ENCODE measurements at places on chromosomes 7 and 10.

- DNase-seq: no peak
Measured at GRCh38 chr7:68256295-68256694, 1259.7 kb downstream of the TYW1 start.

DNA sequence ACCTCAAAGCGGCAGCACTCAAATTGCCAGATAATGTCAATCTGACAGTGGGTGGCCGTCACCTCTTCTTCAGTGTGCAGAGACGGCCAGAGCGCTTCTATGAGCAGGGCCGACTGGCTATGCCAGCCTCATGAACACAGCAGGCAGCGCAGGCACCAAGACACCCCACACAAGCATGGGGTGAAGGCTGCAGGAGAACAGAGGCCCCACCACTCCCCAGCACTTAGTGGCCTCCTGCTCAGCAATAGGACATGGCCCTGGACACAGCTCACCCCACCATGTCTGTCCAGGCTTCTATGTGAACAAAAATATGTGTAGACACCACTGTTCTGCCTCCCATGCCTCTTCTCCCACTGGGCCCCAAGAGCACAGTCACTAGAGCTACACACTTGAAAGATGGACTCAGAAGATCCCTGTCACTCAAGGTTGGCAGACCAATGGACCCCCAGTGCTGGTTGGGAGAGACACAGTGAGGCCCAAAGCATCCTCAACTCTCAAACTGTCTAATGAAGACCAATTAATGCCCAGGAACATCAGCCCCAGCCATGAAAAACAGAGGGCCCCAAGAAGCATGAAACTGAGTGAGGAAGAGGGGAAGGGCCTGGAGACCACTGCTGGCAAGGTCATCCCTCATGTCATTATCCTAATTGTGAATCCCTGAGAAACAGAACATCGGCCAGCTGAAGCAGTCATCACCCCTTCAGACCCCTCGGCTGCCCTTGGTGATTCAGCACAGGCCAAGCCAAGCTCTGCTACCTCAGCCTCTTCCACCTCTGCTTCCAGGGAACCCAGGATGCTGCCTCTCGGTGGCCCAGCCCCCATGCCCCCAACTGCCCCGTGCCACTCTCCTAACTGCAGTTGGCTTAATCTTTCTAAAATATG, 77.7 kb downstream of the GRID1 start:
- DNase-seq: no peak

- DNase-seq: no peak
Measured at GRCh38 chr10:94097656-94098055, 103.9 kb downstream of the PLCE1 start.

- peak; percentile 34 for DNase-seq
Measured at GRCh38 chr7:142880876-142881505, 4.6 kb downstream of the TRPV6 start.

- no peak for DNase-seq
Measured at GRCh38 chr10:90968328-90969081, 47.6 kb upstream of the ANKRD1 start.

GRCh38 chr10:92573091-92573797, 649 bp downstream of the IDE start:
- no peak for DNase-seq

DNA sequence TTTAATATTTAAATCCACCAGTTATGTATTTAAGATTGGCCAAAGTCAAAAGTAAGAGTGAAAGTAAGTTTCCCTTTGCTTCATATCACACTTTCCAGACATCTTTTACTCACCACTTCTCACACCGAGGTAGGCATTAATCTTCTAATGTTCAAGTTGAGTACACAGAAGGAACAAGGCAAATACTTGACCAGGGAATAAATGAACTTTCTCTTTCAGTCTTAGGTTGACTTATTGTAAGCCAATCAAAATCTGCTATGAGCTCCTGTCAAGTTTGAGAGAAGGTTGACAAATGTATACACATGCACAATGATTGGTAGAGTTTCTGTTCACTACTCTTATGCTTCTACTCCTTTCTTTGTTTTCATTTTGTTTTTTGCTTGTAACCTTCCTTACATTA, 842.5 kb downstream of the REEP3 start:
- DNase-seq: no peak

GRCh38 chr10:75043256-75044131, 68.0 kb upstream of the SAMD8 start:
- peak; percentile 72 for DNase-seq

Data from CD4-positive, alpha-beta T cell treated with Interferon alpha-2 for 1 hour (primary cell).